ENCODE measurements at places on chromosomes 6 and 20.

- no peak for DNase-seq
Measured at GRCh38 chr20:5065166-5065878, 54.4 kb downstream of the PCNA start.

DNA sequence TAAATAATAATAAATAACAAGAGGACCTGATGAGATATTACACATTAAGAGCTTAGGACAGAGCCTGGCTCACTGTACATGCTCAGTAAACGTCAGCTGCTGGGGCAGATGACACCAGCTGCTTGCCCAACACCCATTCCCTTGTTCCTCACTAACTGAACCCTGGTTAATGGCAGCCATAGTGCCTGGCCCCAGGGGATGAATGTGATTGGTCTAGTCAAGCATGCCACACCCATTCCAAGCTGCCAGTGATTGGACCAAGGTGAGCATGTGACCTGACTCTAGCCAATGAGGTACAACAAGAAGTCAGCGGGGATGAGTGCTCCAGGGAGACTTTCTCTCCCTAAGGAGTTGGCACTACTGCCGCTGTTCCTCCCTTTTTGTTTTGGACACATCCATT lies 85.1 kb upstream of the PTPN1 start:
- DNase-seq, result no peak

DNA sequence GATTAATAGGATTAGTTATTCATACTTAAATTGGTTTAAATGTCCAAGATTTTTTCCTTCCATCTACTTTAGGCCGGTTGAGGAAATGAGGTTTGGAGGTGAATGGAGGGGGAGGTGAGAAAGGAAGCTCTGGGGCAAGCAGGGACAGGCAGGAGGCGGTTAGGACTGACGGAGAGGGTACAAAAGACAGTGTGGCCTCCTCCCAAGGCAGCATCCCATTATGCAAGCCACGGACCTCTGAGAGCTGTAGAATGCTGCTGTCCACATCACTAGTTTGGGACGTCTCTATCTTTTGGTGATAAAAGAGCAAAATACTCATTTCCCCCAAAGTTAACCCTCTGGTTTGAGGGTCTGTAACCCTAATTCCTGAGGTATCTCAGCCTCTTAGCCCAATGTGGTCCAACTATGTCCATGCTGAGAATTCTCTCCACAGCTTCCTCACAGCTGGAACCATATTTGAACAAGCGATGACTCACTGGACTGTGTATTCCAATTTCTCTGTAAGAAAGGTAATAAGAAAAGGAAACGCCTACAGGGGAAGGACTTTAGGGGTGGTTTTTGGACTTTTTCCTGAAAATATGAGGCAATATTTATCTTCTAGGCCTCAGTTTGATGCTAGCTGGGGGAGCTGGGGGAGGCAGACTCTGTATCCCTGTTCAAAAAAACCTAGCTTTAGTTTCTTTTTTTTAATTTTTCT lies 172.2 kb downstream of the TFAP2B start:
- no peak for DNase-seq

DNA sequence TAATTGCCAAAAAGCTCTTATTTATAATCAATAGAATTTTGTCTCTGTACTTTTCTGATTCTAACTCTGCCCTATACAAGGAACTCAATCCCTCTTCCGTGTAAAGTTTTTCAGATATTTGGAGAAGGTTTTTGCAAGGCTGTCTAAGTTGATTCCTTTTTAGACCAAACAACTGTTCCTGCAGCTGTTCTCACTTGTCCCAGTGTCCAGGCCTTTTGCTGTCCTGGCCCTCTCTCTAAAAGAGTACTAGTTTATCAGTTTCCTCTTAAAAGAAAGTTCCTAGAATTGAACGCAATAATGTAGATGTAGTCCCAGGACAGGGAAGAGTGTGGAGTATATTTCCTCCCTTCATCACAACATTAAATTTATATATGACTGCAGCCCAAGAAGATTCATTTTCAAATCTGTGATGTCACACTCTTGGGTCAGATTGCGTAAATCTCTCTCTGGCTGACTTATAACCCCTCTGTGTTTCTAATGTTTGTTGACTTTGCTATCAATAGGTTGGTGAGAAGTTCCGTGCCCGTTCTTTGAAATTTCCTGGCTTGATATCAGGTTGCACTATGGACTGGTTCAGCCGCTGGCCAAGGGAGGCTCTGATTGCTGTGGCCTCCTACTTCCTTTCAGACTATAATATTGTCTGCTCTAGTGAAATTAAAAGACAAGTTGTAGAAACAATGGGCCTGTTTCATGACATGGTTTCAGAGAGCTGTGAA lies 139.4 kb upstream of the GLP1R start:
- no peak for DNase-seq

DNA sequence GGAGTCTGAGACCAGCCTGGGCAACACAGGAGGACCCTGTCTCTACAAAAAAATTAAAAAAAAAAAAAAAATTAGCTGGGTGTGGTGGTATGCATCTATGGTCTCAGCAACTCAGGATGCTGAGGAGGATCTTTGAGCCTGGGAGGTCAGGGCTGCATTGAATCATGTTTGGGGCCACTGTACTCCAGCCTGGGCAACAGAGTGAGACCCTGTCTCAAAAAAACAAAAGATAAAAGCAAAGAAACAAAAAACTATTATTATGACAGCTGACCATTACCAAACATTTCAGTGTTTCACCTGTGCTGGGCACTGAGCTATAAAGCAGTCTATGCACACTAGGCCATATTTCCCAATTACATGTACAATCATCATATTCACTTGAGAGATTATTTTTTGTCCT lies 35.7 kb downstream of the COX4I2 start:
- no peak for DNase-seq
